Hematopoietic multipotent progenitor cell treated with erythropoietin and hydrocortisone succinate and interleukin-3 and kit ligand, for 15 days (in vitro differentiated cells): ENCODE measurements at places on chromosomes 11 and 22.
A peak's percentile ranks its signal among the peaks of the same experiment; 100 is the strongest.

- no peak for DNase-seq
Observed at GRCh38 chr11:129530154-129530895, 154.7 kb downstream of the BARX2 start.

DNA sequence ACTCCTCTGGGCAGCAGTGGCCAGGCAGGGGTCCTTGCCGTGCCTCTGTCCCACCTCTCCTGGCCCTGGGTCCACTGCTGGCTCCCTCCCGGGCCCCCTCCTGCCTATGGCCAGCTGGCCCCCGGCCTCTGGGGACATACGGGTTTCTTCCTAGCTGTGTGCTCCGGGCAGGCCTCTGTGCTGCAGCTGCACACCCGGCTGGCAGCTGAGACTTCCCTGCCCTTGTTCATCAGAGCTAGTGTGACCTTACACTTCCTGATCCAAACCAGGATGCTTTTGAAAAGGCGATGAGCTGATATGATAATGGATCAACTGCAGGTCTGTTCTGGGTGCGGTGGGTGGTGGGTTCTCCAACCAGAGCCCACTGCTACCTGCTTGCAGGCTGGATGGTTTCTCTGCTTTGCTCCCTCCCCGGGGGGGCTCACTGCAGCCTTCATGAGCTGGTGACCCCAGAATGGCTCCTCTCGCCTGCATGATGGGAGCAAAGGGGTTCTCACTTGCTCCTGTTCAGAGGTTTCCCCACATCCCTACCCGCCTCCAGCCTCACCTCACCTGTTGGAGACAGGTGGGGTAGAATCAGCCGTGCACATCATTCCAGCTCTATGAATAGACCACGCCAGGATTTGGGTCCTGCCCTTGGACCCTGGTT lies 13.3 kb downstream of the B3GAT1 start:
- DNase-seq, result no peak

- no peak for DNase-seq
Observed at GRCh38 chr11:100340466-100341319, 346.4 kb upstream of the ARHGAP42 start.

- DNase-seq, result no peak
Observed at GRCh38 chr11:116148645-116149044, 624.1 kb downstream of the BUD13 start.

- no peak for DNase-seq
Observed at GRCh38 chr11:5367448-5368074, 16.1 kb upstream of the OR51M1 start.

GRCh38 chr11:128422576-128423370 lies 164.6 kb downstream of the ETS1 start:
- no peak for DNase-seq

DNA sequence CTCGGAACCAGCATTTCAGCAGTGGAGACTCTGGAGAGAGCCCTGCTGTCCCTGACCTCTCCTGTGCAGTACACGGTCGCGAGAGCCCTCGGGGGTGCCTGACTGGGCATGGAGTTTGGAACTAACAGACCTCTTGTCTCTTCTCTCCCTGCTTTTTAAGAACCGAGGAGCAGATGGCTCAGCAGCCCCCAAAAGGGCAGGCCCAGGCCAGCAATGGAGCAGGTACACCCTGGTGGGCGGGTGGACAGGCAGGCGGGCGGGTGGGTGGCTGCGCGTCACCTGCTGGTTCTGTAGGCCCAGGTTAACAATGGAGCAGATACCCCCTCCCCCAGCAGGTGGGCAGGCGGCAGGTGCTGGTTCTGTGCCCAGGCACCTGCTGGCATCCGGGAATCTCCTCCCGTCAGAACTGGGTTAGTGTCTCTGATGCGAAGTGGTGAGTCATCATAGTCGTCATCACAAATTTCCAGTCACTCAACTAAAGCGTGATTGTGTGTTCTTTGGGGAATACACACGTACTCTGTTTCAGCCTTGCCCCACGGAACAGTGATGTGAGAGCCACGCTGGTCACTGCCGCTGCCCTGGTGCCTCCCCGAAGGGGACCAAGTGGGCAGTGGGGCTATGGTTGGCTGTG lies 41.1 kb downstream of the GRAMD4 start:
- DNase-seq, result no peak

DNA sequence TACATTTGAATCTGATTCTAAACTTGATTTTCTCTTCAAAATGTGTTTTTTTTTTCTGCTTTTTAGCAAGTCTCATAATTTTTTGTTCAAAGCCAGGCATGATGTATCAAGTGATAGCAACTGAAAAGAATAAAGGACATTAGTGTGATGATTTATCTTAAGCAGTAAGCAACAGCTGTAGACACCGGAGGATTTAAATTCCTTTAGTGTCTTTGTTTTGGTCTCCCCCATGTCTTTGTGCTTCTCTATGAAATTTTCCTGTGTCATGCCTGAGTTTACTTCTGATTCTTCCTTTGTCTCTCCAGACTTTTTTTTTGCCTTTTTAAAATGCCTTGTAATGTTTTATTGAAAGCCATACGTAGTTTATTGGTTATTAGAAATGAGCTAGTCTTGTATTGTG lies 934.2 kb upstream of the RAG2 start:
- no peak for DNase-seq

- no peak for DNase-seq
Observed at GRCh38 chr22:36795633-36796032, 19.7 kb upstream of the IFT27 start.

DNA sequence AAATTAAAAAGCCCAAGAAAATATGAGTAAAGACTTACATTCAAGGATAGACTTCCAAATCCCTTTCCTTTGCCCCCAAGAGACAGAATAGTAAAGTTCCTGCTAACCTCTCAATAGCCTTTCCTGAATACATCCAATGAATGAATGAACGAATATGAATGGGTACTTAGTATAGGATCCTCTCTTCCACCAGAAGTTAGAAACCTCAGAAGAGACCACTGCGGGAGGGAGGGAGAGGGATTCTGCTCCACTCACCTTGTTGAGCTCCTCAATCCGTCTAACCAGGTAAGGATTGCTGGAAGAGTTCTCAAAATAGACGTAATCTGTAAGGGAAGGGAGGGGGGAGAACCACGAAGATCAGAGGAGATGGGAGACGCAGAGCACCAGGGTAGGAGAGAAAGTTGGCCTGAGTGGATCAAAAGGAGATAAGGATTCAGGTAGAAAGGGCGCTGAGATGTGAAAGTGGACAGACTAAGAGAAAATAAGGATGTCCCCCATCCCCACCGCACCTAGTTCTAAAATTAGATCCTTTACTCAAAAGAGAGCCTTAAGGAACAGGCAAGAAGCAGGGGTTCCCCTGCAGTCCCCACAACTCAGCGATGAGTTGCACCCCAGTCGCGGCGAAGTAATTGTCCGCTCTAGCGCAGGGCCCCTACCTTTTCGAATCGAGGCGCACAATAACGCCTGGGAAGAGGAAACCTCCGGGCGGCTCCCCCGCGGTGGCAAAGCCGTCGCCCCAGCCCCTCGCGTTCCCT lies 1.1 kb downstream of the MTA2 start:
- DNase-seq, result peak; percentile 17

- no peak for DNase-seq
Observed at GRCh38 chr22:25746012-25746373, 4.0 kb downstream of the MYO18B start.

GRCh38 chr11:43922744-43923405 lies 19.6 kb upstream of the C11orf96 start:
- DNase-seq, result no peak

DNA sequence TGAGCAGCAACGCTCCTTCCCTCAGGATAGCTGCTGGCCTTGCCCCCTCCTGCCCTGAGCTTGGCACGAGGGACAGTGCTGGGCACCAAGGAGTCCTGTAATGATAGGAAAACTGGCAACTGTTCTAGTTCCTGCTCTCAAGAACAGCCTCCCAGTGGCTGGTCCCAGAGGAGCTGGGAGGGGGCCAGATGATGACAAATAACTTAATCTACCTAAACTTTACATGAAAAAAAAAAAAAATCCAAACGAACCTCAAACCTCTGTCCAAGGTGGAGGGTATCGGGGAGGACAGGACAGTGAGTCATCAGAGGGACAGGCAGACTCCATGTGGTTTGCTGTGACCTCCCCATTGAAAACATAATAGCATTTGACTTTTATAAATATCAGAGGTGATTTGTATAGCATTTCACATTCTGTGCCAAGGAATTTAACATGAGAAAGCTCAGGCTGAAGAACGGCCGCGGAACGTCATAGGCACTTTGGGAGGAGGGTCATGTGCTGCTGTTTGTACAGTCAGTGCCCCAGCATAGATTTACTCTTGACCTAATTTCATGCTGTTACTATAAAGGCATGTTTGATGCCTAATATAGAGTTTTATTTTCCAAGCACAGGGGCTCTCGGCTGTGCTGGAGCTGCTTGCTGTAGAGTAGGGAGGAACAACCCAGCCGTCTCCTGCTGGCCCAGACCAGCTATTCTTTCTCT lies 98.2 kb upstream of the NNMT start:
- DNase-seq, result no peak

DNA sequence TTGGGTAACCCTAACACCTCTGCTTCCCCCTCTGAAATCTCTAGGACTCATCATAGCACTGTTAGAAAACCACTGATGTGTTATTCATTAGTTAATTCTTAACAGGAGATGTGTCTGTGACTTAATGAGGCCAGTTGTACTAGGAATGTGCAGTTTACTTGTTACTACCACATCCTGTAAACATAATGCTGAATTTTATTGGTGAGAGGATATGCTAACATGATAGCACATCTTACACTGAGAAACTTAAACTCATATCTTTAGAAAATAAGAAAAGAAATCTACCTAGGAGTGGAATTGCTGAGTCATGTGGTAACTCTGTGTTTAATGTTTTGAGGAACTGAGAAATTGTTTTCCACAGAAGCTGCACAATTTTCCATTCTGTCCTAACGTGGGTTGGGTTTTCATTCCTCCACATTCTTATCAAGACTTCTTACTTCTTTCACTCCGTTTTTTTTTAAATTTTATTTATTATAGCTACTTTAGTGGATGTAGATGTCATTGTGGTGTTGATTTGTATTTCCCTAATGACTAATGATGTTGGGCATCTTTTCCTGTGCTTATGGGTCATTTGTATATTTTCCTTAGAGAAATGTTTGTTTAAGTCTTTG lies 33.7 kb downstream of the RNF121 start:
- DNase-seq, result no peak

DNA sequence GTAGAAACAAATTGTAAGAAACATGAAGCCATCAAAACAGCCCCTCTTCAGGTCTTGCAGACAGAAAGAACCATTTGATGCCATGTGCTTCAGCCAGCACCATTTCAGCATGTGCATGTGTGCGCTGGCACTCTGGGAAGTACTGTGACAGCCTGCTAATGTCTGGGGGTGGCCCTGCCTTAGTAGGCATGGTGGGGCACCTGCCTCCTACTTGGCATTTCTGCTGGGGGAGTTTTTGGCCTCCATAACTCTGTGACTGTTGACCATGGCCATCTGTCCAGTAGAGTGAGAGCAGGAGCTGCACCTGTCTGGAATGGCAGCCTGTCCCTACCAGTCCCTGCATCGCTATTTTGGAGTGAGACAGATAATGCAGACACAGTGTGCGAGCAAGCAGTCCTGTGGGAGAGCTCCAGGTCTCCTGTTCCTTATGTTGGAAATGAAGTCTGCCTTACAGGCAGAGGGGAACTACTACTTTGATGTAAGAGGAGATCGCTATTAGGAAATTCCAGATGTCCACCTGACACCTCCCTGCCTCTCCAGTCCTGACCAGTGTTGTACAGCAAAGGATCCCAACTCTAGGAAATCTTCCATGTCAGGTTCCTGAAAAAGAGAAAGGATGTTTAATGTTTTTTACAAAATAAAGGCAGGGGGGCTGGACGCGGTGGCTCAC lies 102.5 kb downstream of the ATXN10 start:
- no peak for DNase-seq

DNA sequence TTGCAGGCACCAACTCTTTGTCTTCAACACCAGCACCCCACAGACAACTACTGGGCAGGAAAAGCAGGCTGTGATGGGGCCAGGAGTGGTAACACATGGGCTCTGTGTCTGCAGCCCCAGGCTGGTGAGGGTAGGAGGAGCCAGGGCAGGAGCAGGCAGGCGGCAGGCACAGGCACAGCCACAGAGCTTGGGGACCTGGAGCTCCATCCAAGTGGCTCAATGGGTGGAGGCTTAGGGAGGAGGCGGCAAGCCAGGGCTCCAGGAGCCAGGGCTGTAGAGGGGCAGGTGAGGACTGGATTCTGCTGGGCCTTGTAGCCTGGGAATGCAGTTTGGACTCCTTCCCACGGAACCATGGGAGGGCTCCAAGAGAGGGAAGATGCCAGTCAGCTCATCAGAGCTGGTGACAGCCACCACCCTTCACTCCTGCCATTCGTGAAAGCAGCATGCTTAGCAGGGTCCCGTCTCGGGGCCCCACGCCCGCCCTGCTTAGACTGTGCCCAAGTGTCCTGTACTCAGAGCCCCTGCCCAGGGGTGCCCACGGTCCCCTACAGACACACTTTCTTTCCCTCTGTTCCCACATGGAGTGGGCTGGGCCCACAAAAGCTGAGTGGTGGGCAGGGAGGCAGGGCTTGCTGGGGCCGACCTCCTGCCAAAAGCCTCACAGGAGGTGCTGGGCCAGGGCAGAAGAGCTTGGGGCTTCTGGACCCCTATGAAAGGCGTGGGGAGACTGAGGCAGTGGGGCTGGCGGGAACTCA lies 12.4 kb downstream of the TTC38 start:
- DNase-seq, result no peak

GRCh38 chr22:47113853-47114415 lies 351.5 kb downstream of the TBC1D22A start:
- no peak for DNase-seq

GRCh38 chr11:70371241-70371640 lies 27.1 kb upstream of the CTTN start:
- DNase-seq, result peak; percentile 12

DNA sequence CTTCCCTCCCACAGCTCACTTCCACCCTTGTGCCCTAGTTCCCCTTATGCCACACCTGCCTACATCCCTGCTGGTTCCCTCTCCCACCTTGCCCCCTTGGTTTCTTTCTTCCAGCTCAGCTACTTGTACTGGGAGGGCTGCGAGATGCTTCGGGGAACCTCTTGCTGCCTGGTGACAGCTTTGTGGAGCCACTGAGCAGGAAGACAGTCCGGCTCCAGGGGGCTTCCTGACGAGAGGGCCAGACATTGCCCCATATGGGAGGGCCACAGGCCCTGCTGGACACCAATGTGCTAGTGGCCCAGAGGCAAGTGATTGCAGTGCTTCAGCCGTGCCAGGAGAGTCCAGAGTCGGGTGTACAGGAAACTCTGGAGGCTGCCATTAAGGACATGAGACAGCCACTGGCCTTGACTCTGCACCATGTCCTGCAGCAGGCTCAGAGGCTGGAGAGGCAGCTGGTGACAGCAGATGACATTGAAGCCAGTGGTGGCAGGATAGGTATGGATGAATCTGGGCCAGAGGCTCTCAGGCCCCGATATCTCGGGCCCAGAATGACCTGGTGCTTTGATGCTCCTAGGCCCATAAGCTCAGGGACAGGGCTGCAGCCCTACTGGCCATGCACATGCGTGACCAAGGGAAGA lies 54.3 kb downstream of the BTG4 start:
- no peak for DNase-seq

DNA sequence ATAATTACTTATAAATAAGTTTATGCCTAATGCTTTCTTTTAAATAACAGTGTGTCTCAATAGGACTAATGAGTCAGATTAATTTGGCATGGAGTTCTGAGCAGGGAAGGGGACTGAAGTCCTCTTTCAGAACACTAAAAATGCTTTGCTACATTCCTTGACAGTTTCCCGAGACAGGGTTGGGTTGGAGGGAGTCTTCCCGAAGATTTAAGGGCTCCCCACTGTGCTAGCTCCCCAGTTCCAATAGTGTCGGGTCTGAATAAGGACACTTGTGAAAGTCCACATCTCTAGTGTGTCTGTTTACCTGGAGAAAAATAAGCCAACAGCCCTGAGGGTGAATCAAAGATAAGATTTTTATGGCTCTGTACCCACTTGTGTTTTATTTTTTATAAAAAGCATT lies 41.8 kb upstream of the HSD17B12 start:
- DNase-seq, result no peak
